GM12891 (cell line): ENCODE measurements at places on chromosomes 13 and 19.

DNA sequence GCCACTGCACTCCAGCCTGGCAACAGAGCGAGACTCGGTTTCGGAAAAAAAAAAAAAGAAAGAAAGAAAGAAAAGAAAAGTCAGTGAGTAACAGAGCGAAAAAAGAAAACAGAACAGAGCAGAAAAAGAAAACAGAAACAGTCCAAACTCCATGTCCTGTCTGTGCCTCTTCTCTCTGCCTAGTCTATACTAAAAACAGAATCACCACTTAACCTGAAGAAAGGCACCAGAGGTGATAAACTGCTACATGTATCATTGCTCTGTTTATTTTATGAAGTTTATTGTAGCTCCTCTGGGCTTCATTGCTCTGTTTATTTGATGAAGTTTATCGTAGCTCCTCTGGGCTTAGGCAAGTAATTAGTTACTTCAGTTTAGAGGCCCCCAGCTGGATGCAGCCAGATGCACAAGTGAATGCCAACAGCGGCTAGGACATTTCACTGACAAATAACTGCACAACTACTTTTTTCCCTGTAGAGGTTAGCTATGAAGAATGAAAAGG lies 39.2 kb downstream of the TBC1D4 start:
- DNase-seq, result no peak

DNA sequence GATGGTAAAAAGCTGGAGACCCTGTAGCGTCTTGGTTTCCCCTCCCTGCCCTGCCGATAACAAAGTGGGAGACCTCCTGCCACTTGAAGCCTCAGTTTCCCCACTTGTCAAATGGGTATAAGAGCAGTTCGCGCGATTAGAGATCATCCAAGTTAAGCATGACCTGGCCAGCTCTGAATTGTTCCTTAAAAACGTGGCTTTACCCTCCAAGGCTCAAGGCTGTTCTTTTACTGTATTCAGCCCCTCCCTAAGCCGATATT lies 421 bp downstream of the TNPO2 start:
- DNase-seq, result no peak

GRCh38 chr19:51031880-51032225 lies 2.9 kb downstream of the KLK12 start:
- DNase-seq, result no peak

DNA sequence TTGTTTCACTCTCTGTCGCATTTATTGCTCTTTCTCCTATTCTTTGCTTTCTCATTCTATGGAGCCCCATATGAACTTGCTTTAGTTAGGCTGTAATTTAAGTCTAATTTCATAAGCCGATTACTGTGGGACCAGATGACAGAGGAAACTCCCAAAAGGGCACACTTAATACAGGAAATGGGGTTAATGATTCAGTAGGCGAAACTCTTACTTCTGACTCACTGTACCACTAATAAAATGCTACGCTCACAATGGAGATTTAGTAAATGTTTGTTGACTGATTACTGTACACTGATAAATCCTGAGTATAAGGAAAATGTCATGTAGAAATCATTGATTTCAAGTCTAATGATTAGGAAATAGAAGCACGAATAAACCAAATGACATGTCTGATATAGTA lies 276.4 kb downstream of the KLF5 start:
- no peak for DNase-seq

GRCh38 chr19:6333439-6333838 lies at the start of gene ACER1:
Gene ACER1 (minus strand): TSS chr19:6333612. CDS start chr19:6333551, 61 bp downstream.
- DNase-seq, result no peak

GRCh38 chr13:46195016-46195415 lies 13.0 kb upstream of the LCP1 start:
- no peak for DNase-seq

- DNase-seq, result no peak
Observed at GRCh38 chr13:92873029-92873428, 353.6 kb upstream of the GPC6 start.

DNA sequence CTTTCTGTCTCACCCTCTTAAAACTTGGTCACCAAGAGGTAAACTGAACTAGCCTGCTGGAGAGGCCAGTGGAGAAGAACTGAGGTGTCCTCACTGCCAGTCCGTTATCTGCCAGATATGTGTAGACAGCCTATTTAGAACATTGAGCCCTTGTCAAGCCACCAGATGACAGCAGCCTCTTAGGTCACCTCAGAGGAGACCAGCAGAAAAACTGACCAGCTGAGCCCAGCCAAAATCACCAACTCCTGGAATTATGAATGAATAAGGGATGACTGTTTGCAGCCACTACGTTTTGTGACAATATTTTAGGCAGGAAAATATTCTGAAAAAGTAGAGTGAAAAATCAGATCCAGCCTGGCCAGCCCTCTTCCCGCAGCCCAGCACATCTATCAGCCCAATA lies 513.9 kb downstream of the DCT start:
- DNase-seq, result no peak

GRCh38 chr19:51002089-51002532 lies 707 bp upstream of the KLK8 start:
- DNase-seq, result no peak

- no peak for DNase-seq
Observed at GRCh38 chr19:19672816-19673215, 4.2 kb downstream of the ZNF101 start.

DNA sequence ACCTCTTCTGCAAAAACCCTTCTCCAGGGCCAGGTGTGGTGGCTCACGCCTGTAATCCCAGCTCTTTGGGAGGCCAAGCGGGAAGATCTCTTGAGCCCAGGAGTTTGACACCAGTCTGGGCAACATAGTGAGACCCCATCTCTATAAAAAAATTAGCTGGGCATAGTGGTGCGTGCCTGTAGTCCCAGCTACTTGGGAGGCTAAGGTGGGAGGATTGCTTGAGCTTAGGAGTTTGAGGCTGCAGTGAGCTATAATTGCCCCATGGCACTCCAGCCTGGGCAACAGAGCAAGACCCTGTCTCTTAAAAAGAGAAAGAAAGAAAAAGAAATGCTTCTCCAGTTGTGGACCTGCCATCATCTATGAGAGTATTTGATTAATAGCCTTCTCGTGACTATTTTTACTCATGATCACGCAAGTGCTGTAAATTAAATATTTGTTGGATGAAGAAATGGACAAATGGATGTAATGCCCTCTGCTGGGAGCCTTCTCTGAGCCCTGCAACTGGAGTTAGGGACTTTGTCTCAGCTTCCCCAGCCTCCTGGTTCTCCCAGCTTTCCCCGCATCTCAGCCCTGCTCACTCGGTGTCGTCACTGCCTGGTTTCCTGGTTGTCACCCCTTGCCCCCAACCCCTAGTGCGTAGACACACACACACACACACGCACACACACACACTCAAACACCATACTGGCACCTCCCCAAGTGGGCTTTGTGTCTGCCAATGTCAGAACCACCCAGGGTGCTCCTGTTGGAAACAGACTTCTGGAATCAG lies 12.2 kb downstream of the WIZ start:
- no peak for DNase-seq

DNA sequence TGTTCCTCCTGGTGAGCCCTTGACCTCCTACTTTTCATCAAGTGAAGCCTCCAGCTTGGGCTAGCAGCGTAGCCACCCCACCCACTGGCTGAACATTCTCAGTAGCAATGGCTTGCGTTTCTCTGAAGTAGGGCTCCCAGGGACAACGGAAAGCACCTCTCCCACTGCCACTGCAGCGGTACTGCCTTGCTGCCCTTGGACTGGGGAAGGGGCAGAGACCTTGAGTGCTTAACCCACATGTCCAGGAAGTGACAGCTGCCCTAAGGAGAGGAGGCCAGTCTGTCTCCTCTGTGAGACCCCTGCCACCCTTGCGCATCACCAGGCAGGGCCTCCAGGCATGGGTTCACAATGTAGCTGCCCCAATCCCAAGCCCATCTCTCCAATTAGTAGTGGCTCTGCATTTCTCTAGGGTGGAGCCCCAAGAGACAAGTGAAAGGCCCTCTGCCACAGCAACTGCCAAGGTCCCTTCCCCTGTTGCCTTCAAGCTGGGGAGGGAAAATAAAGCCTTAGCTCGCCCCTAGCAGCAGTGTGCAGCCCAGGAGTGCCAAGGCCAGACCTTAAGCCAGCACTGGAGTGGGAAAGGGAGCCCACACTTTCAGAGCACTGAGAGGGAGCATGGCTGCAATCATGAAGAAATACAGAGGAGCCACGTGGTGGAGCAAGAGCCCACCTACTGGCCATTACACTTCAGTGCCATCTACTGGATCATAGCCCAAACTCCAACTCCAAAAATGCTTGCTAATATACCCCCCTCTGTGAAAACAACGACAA lies 175.9 kb upstream of the TRPC4 start:
- no peak for DNase-seq

DNA sequence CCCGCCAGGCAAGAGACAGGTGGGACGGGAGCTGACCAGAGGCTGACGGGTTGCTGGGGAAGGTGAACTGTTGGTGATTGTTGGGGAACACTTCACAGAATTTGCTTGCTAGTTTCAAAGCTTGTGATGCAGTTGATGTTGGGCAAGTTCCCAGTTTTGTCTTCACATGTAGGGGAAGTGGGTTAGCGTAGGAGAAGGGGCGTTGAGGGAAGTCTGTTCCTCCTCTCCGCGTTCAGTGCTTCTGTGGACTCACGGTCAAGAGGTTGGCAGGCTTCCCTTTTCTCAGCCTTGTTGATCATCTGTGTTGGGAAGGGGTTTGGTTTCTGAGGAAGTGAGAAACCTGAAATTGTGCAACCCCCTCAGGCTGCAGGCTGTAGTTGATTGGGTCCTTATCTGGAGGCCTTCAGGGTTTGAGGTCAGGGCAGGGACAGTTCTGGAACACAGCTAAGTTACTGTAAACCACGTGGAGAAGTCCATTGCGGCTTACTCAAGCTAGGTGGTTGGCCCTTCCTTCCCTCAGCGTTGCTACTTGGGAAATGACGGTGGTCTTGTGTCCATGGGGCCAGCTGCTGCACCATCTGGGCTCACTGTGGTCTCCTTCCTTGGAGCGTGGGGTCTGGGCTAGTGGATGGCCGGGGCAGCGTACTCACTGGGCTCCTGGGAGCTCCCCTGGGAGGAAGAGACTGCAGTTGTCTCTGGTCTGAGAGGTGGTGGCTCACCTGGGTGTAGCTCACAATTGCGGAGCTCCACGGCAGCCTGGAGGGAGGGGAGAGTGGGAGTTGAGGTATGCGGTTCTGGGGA lies 7.5 kb downstream of the RPS9 start:
- DNase-seq, result no peak

DNA sequence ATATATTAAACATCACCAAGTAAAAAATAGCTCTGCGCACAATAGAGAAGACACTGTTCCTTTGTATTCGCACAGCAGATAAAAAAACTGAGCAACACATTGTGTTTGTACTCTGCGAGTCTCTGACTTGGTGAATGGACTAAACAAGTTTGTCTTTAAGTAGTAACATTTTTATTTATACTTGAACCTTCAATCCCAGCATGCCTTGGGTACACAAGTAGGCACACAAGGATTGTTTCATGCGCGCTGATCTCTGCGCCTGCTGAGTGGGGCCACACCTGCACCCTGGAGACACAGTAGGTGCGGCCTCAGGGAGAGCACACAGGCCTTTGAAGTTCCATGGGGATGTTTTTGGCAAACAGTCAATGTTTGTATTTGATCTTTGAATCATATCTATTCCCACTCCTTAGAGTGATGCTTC lies 318.9 kb downstream of the MYO16 start:
- no peak for DNase-seq

DNA sequence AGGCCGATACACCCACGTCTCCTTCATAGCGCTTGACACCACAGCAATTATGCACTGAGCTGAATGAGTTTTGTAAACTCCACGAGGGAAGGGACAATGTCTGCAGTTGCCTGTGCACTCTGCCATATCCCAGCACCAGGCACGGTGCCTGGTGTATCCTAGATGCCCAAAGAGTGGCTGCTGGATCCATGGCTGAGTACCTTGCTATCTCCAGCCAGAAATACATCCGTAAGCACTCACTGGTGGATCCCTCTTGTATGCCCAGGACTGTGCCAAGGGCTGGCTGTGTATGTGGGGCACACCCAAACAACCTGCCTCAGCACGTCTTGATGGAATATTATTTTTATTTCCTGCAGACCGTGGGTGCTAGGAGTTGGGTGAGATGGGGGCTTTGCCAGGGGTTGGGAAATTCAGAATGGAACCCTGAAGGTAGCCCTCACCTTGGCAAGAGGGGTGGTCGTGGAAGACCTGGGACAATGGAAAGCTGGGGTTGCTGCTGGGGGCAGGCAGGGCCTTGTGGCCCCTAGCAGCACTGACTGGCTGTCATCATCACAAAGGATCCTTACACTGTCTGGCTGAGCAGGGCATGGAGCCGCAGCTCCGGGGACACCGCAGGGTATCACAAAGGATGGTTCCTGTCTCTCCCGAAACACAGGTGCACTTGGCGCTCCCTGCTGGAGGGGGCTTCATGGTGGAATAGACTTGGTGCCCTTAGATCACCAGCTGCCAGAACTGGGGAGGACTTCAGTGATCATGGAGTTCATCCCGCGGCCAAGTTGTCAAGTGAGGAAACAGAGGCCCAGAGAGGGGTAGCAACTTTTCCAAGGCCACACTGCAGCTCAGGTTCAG lies 131.3 kb downstream of the URI1 start:
- DNase-seq, result no peak

- no peak for DNase-seq
Observed at GRCh38 chr19:14830702-14831101, 4.3 kb downstream of the OR7A5 start.

GRCh38 chr19:33831825-33832224 lies 35.2 kb downstream of the KCTD15 start:
- DNase-seq, result no peak

DNA sequence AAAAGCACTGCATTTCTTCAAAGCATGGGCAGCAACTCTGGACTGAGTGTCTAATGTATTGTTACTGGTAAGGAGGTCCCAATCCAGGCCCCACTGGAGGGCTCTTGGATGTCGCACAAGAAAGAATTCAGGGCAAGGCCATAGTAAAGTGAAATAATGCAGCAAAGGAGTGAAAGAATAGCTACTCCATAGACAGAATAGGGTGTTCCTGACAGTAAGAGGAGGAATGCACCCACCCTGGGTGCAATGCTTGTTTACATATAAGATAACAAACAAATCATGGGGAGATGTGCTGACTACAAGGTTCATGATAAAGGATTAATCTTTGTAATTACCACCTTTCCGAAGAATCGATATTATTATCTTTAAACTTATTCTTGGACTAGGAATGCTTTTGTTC lies 58.8 kb upstream of the ABCC4 start:
- no peak for DNase-seq

DNA sequence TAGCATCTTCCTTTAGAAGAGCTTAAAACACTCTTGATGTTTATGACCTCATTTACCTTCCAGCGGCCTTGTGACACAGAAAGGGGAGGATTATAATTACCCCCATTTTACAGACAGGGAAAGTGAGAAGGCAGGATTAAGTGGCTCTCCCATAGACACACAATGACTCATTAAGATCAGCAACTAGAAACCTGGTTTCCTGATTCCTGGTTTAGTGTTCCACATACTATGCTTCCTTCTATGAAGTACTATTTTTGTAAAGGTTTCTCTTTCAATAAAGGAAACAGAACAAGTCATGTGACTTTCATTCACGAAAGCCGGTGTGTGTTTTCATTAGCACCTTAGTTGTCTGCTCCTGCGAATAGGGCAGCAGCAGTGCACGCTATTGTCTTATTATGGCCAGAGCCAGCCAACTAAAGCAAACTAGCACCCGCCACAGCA lies 8.3 kb downstream of the IRS2 start:
- DNase-seq, result no peak
